ENCODE measurements at places on chromosomes 6 and 20.

DNA sequence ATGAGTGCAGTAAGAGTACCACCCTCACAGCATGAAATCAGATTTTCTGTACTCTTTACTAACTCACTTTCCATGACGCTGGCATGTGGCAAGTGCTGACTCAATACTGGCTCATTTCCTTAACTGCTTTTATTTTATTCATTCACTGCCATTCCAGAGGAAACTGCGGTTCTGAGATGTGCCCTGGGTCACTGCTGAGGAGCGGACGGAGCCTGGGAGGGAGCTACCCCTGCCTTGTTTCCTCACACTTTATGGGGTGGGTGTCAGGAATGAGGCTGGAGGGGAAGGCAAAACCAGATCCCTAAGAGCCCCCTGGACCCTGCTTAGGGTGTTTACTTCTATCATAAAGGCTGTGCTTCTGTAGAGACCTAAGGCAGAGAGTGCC lies 14.4 kb downstream of the NT5E start:
- DNase-seq: no peak

DNA sequence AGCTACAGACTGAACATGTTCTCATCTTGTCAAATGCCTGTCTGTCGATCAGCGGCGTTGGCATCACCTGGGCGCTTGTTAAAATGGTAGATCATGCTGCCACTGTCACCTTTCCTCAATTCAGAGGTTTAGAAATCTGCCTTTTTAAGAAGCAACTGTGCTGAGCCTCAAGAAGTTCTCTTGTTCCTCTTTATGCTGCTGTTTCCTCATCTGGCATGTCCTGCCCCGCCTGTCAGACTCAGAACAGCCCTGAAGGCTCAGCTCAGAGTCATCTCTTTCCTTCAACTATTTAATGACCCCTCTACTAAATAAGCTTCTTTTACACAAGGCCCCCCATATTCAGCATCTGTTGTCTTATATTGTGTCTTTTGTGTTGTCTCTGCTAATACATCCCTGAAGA lies 368.2 kb downstream of the EPM2A start:
- no peak for DNase-seq

DNA sequence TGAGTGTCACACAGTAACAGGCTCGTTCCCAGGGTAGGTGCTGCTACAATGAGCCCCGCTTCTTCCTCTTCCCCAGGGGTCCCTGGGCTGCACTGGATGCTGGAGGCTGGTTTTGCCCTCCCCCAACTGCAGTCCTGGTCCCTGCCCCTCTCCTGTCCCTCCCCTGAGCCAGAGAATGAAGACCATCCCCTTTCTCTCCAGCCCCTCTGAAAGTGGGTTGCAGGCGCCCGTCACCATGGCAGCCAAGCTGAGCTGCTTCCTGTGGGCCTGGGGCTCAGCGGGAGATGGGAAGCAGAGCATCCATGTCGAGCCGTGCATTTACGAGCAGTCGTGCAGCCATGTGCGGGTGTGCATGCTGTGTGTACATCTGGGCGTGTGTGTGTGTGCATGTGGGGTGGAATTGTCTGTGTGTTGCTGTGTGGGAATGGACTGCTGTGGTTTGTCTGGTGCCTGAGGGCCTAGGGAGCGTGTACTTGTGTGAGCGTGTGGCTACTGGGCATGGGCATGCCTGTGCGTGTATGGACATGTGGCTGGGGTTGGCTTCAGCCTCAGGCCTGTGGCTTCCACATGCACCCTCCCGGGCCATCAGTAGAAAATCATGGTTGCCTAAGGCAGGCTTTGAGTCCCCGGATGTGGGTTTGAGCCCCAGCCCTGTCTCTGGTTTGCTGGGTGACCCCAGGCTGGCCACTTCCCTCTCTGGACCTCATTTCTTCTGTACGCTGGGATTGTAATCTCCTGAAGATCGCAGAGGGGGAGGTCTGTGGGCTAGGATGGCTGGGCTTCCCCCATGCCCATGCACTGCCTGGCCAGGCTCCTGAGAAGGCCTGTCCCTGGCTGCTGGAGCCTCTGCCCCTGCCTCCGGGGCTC lies 48.8 kb downstream of the SRC start:
- no peak for DNase-seq

- no peak for DNase-seq
These were observed 61.0 kb downstream of the SNAI1 start for GRCh38 chr20:50043573-50044352.

DNA sequence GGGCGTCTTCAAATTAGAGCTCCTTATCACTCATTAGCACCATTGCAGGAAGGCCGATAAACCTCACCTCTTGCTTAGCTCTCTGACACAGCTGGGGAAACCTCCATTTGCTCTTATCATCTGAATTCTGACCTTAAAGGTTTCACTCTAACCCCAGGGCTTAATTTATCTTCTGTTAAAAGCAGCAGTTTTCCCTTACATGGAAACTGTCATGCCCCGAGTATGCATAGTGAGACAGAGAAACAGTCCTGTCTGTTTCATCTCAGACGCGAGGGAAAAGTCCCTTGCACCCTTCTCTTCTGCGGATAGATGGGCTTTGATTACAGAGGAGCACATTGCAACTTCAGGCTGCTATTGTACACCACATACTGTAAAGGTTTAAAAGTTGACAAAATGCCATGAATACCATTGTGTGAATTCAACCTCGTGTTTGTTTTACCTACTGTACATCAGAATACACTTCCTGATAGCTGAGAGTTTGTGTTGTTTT lies 191.5 kb upstream of the BMP2 start:
- DNase-seq: no peak

DNA sequence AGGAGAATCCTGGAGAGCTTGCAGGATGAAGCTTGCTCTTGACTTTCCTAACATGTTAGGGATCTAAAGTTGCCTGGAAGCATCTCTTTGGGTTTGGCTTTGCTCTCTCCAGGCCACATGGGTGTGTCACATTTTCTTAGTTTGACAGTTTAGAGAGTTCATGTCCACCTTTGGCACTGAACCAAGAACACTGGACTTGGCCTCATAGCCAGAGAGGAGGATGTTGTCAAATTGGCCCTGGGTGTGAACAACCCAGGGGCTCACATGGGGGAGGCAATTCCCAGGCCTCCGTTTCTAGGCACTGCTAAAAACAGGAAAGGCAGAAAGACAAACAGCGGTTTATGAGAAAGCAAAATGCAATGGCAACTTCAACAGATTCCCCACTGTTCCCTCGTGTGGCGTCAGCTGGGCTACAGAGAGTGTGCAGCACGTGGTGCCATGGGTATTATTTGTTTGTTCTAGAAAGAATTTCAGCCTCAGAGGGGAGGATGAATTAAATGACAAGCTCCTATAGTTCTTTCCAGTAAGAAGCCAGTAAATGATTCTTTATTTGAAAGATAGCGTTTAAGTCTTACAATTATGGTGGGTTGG lies 93.9 kb downstream of the CLIC5 start:
- DNase-seq: no peak

GRCh38 chr20:45268531-45268930 lies 14.2 kb upstream of the SLPI start:
- no peak for DNase-seq
